Non-pigmented ciliary epithelial cell (primary cell): ENCODE measurements at places on chromosomes 11 and 22.

DNA sequence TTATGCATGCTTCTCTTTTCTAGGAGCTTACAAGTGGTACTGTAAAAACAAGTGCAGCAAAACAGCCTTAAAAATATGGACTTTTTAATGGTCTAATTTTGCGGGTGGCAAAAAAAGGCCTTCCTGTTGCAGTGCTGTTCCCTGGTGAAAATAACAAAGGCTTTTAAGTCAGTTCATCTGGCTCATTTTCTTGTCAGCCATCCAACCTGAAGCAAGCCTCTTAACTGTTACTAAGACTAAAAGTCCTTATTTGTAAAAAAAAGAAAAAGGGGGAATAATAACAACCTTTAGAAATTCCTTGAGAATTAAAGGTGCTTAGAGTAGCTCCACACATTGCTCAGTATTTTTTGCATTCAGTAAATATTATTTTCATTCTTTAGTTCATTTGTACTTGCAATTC, 200.5 kb upstream of the CHORDC1 start:
- no peak for DNase-seq

DNA sequence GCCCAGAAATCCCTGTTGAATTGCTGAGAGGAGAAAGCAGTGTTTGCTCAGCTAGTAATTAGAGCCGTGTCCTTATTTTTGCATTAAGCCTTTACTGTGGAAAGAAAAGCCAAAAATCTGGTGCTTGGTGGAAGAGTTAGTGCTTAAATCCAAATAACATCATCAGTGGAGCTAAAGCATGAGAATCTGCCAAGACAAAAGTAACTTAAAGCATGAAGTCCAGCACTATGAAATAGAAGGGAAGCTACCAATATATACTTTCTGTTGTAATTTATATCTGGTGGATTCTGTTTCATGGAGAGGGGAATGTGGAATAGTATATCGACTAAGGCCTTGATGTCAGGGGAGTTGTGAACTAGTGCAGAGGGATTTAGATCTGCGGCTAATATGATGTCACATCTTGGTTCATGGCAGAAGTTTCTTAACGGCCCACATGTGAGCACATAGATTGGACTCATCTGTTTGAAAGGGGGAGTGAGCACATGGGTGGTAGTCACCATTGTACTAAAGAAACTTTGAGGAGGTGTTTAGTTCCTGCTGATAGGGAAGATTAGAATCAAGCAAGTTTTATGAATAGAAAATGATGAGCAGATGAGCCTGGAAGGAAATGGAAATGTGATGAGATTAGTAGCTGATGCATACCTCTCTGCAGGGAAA, 224.4 kb upstream of the MTNR1B start:
- no peak for DNase-seq

DNA sequence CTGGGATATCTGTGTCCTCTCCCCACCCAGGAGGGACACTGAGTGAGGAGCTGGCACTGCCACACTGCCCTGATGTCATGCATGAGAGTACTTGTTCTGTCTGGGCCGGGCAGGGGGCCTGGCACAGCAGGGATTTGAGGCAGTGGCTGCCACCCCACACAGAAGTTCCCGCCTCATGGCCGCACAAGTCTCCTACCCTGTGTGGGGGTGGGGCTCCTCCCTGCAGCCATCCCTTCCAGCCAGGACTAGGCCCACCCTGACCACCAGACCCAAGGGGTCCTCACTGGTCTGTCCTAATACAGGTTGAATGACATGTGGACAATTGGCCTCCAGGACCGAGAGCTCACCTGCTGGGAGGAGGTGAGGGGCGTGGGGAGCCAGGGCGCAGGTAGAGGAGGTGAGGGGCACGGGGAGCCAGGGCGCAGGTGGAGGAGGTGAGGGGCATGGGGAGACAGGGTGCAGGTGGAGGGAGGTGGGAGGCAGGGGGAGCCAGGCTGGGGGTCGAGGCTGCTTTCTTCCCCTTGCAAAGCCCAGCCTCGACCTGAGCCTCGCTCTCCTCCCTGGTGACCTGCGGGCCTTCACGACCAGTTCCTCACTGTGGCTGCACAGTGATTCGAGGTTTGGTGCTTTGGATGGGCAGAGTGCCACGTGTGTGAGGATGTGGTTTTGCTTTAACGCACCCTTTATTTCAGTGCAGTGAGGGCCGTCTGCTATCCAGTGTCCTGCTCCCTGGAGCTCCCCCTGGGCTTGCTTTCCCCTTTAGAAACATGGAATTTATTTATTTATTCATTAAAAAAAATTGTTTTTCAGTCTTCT, 7.4 kb downstream of the LZTR1 start:
- no peak for DNase-seq

DNA sequence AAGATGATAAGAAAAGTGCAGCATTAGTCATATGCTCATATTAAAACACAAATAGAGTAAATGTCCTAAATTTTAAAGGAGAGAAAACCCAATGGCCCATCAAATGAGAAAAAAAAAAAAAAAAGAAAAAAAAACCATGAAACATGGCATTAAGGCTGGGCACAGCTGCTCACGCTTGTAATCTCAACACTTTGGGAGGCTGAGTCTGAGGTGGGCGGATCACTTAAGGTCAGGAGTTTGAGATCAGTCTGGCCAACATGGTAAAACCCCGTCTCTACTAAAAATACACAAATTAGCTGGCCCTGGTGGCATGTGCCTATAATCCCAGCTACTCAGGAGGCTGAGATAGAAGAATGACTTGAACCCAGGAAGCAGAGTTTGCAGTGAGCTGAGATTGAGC, 515.5 kb upstream of the ANO3 start:
- no peak for DNase-seq

GRCh38 chr11:82899186-82899820, 927 bp downstream of the PRCP start:
- DNase-seq: no peak

DNA sequence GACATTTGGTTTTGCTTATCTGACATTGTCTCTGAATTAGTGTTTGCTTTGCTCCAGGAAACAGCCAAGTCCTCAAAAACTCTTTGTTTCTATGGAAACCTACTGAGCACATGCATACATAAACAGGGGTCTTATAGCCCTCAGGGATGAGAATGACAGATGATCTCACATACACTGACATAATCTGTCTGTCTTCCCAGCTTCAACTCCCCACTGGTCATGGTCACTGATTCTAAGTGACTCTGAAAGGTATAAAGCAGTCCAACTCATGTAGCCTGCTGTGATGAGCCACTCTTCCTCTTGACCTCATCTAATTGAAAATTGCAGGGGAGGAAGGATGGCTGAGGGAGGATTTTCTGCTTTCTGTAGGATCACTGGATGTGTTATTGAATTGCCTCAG, 12.6 kb downstream of the ZNF143 start:
- DNase-seq: no peak

DNA sequence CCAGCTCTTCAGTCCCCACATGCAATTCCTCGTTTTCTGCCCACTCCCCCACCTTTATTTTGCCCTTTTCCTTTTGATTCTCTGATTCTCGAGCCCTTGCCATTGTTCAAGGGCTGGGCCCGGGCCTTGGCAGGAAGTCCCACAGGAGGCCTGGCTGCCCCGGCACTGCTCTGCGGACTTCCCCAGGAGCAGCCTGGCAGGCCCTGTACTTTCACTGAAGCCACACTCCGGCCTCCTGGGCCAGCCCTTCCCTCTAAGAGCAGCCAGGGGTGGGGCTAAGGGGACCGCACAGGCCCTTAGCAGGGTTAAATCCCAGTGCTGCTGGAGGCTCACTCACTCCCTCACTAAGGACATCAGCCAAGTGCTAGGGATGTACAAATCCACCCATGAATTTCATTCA, 4.1 kb downstream of the LRRC32 start:
- no peak for DNase-seq

- no peak for DNase-seq
Observed at GRCh38 chr11:86940122-86940777, 14.9 kb downstream of the FZD4 start.

- no peak for DNase-seq
Observed at GRCh38 chr22:50414476-50415248, 60.2 kb downstream of the SBF1 start.

DNA sequence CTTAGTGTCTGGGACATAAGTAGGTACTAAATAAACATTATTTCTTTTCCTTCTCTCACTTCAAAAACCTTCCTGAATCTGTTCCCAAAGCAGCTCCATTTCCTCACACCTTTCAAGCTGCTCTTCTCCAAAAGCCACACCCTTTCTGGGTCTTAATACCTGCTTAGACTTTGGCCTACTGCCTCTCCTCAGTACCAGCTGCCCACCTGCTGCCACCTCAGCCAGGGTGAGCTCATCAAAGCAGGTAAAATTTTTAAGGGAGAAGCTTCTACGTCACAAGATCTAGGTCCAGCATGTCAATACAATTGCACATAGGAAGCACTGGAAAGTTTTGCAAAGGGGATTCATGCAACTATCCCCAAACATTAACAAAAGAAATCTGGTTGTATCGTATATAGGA, 108.4 kb downstream of the RPL27A start:
- DNase-seq: no peak
